ENCODE measurements at places on chromosomes 4 and X. TPM values are rescaled to one million over a fixed set of nuclear protein-coding genes. Genes with fewer than 3 reads are reported as not detected.

MAGEC2 gene
- 0.14 TPM for total RNA-seq

TMPRSS11E gene
- total RNA-seq: not detected

UBA6 gene
- 60.7 TPM for total RNA-seq

SAGE1 gene
- under 0.01 TPM for total RNA-seq

RPA4 gene
- total RNA-seq: 0.71 TPM

RHOXF2B gene
- total RNA-seq: under 0.01 TPM

GYPA gene
- total RNA-seq: not detected

CPXCR1 gene
- total RNA-seq: not detected

GLUD2 gene
- total RNA-seq: 1.00 TPM

UGT2A1 gene
- total RNA-seq: not detected

PDGFC gene
- 31.6 TPM for total RNA-seq

SLC4A4 gene
- total RNA-seq: 25.9 TPM

TAF7L gene
- 0.43 TPM for total RNA-seq

MSANTD1 gene
- total RNA-seq: 0.74 TPM

TMEM154 gene
- 2.3 TPM for total RNA-seq

AWAT2 gene
- total RNA-seq: not detected

HS3ST1 gene
- 1.3 TPM for total RNA-seq

RENBP gene
- 2.0 TPM for total RNA-seq

SATL1 gene
- not detected for total RNA-seq

ATP2B3 gene
- not detected for total RNA-seq

FAM53A gene
- 0.85 TPM for total RNA-seq

DCAF12L1 gene
- not detected for total RNA-seq

GAGE13 gene
- not detected for total RNA-seq

KLB gene
- total RNA-seq: not detected

SHOX gene
- not detected for total RNA-seq

NAP1L5 gene
- total RNA-seq: 9.8 TPM

FDCSP gene
- total RNA-seq: not detected

DCAF8L2 gene
- total RNA-seq: under 0.01 TPM

LDB2 gene
- 44.7 TPM for total RNA-seq

YY2 gene
- 1.00 TPM for total RNA-seq

GAR1 gene
- 1.9 TPM for total RNA-seq

TNIP3 gene
- total RNA-seq: 0.28 TPM

NSUN7 gene
- total RNA-seq: under 0.01 TPM

S100G gene
- not detected for total RNA-seq

FBXO8 gene
- 39.0 TPM for total RNA-seq

GAGE12E gene
- total RNA-seq: not detected
